A549 (cell line): ENCODE measurements at places on chromosomes 3 and 15. TPM values are rescaled to one million over a fixed set of nuclear protein-coding genes. Genes with fewer than 3 reads are reported as not detected.

The EHHADH gene
- 5.4 to 7.1 TPM (median 5.7 TPM) in 3 replicates for polyA plus RNA-seq

The CYP1A2 gene
- not detected in 3 replicates for polyA plus RNA-seq

The CA12 gene
- 122 to 129 TPM (median 126 TPM) in 3 replicates for polyA plus RNA-seq

The CCR3 gene
- polyA plus RNA-seq: not detected in 3 replicates

The FBXO40 gene
- not detected in 3 replicates for polyA plus RNA-seq

The ZNF860 gene
- 1.3 to 1.6 TPM (median 1.6 TPM) in 3 replicates for polyA plus RNA-seq

The OSBPL10 gene
- polyA plus RNA-seq: 8.8 to 9.7 TPM (median 9.2 TPM) in 3 replicates

The CGNL1 gene
- 1.4 to 1.8 TPM (median 1.6 TPM) in 3 replicates for polyA plus RNA-seq

The SLCO3A1 gene
- 15.9 to 17.6 TPM (median 16.8 TPM) in 3 replicates for polyA plus RNA-seq

The STRIT1 gene
- not detected in 3 replicates for polyA plus RNA-seq

The LMAN1L gene
- polyA plus RNA-seq: not detected in 3 replicates

- no peak for DNase-seq
These were observed 129.3 kb upstream of the UBE2E2 start for GRCh38 chr3:23073724-23074305.

DNA sequence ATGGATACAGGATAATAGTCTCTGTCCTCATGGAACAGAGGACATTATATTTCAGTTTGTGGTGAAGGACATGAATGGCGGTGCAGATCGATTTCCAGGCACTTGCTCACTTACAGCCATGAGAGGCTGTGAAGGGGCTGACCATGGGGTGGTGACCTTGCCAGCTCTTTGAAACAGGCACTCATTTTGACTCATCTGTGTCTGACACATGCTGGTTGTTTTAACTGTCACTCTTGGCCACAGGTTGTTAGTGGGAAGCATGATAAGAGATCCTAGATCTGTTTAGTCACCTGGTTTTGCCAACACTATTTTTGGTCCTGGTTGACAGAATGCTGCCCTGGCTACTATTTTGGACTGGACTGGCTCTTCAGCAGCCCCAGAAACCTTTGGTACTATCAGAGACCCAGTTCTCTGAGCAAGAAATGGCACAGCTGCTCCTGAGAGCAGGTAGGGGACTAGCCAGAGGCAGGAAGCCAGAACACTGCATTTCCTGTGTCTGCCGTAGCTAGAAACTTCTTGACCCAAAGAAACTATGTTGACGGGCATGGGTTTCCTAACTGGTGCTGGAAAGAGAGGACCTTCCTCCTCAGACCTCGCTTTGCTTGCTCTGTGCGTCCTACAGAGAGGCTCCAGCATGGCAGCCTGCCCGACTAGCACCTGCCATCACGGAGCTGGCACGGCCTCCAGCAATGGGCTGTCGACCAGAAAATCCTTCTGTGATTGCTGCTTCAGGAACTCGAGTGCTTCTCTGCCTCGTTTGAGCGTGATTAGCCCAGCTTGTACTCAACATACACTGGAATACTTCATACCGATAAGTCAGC is 6.3 kb downstream of the PXYLP1 start:
- no peak for DNase-seq

DNA sequence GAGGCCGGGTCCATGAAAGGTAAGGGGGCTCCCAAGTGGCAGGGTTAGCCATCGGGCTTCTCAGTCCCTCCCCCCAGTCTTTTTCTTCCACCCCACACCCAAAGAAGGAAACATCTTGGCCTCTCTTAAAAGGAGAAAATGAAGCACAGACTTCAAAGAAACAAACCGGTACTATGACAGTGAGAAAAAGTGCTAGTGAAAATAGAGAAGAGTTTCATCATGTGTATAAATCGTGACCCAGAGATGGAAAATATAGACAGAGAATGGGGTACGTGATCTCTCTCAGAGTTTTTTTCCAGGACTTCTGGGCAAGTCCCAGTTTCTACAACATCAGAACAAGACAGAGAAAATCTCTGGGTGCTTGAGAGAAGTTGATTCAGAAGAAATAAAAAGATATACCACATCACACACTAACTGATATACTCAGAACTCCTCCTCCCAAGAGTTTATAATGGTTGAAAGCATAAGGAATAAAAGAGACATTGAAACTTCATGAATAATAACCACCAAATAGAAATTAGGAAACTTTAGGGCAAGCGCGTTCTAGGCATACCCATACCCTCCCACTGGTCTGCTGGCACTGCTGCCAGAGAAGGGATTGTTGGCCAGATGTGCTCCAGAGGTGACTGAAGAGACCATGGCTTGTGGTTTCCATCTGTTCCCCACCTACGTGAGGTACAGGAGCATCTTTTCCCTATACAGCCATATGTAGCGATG is 318.9 kb upstream of the CHRM5 start:
- no peak for DNase-seq

DNA sequence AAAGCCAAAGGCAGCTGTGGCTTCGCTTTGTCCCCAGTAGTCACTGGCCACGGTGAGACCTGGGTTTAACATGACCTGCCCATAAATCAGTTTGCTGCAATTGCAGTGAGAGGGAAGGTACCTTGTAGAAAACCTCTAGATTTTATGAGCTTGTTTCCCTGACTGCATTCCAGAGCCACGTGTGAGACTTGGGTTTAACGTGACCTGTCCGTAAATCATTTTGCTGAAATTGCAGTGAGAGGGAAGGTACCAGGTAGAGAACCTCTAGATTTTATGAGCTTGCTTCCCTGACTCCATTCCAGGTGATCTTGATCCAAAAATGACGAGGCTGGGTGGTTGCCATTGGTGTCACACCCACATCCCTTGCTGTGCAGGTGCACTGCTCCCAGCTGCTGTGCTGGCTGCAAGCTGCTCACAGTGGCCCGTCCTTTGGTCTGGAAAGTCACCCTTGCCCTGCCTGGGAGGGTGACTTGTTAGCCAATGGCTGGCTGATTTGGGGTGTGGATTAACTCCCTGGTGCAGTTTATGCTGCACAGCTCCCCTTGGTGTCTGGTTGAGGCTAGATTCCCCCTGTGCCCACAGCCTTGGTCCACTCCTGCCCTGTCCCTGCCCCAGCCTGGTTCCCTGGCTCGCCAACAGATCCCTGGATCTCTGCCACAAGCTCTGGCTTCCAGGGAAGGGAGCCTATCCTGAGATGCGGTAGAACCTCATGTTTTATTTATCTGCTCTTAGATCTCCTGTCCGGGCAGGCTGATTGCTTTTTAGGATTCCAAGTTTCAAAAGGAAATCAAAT is 192.7 kb upstream of the CTDSPL start:
- no peak for DNase-seq

GRCh38 chr3:155991847-155992246 is 121.4 kb downstream of the GMPS start:
- DNase-seq: no peak

- DNase-seq: no peak
These were observed 245.3 kb downstream of the PDZRN3 start for GRCh38 chr3:73379465-73379864.

DNA sequence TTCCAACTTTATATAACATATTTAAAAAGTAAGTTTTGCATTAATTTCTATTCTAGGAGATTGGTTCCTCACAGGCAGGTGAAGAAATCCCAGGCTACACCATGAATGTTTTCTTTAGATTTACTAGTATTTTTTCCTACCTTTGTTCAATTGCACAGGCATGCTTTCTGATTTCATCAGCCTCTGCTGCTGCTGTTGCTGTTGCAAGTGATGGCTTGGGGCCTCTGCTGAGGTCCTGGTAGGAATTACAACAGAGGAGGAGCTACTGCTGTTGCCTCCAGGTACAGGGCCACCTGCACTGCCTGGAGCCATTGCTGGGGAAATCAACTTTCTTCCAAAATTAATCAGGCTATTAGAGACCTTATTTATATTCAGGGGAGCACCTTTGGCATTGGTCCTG is 353.3 kb downstream of the PLCL2 start:
- no peak for DNase-seq

- DNase-seq: no peak
These were observed 30.4 kb downstream of the CHRNA7 start for GRCh38 chr15:32060706-32061105.

GRCh38 chr3:173217127-173217526 is 76.1 kb upstream of the SPATA16 start:
- DNase-seq: no peak

GRCh38 chr3:15498431-15499214 is 22.9 kb downstream of the COLQ start:
- DNase-seq: no peak

GRCh38 chr3:180680097-180680430 is 775 bp upstream of the CCDC39 start:
- peak; percentile 32 for DNase-seq

DNA sequence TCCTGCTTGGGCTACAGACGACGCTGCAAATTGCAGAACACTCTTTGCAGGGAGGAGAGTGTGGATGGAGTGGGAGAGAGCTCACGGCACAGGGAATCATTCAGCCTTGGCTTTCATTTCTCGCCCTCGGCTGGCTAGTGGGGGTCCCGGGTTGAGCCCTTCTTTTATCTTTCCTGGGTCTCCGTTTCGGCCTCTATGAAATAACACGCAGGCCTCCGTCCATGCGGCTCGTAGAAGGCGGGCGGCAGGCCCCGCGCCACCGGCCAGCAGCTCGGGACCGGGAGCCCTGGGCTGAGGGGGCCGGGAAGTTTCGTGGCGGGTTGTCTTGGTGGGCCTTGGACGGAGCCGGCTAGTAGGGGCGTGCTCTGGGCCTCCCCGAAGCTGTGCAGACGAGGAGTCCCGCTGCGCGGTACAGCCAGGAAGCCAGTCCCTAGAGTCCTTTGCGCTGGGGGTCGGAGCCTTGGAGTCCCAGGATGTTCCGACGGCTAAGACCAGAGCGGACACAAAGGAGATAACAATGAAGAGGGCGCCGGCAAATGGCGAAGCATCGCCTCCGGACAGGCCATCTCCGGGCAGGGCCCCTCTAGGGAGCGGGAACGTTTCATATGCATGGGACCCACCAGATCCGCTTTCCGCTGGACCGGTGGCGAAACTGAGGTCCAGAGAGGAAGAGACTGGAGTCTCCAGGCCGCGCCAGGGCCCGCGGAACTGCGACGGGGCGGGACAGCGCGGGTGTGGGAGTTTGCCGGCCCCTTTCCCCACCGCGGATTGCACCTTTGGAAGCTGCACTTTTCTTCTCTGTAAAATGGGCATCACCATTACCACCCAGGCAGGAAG is 4.3 kb downstream of the RNU6-1 start:
- no peak for DNase-seq

DNA sequence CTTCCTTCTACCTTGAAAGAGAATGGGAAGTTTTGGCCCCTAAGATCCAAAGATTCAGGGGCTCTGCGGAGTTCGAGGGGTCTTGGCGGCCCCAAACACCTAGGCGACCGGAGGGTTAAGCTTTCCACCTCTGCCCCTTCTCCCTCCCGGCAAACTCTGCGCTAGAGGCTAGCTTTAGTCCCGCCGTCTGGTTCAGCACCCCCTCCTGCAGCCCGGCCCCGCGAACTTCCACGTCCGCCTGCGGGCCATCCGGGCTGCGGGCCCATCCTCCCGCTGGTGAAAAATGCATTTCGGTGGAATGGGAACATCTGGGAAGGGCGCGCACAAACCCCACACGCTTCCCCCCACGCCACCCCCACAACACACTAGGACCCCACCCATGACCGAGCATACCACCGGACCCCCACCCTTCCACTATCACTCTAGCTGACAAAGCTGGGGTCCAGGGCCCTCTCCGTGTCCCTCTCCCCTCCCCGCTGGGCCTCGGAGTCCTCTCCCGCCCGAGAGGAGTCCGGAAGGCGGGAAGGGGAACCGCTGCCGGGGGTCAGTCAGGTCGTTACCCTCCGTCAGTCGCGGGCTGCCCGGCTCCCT is 1.0 kb downstream of the SHOX2 start:
- DNase-seq: peak; percentile 38

DNA sequence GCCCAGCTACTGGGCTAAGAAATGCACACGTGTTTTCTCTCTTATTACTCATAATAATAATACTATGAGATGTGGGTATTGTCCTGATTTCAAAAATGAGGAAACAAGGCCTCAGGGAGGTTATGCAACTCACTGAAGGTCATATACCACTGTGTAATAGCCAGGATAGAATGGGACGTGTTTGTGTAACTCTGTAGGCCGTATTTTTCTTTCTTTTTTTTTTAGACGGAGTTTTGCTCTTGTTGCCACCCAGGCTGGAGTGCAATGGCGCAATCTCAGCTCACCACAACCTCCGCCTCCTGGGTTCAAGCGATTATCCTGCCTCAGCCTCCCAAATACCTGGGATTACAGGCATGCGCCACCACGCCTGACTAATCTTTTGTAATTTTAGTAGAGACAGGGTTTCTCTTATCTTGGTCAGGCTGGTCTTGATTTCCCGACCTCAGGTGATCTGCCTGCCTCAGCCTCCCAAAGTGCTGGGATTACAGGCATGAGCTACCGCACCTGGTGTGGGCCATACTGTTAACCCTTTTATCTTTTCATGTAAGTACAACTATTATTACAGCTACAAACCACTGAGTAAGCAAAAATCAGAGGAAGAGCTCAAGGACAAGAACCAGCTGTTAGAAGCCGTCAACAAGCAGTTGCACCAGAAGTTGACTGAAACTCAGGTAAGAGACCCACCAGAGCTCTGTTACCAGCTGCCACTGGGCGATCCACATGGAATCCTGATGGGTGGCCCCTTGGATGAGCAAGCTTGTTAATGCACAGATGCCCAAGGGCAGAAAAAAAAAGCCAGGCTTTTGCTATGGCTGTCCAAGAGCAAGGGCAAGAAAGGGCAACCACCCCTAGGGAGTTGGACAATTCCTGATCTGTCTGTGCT is 6.7 kb downstream of the KNSTRN start:
- no peak for DNase-seq

- DNase-seq: no peak
These were observed 34.6 kb downstream of the ZNF589 start for GRCh38 chr3:48275287-48276027.

GRCh38 chr3:59127071-59127470 is 77.2 kb upstream of the CFAP20DC start:
- peak; percentile 18 for DNase-seq

- no peak for DNase-seq
These were observed 30.8 kb downstream of the NRROS start for GRCh38 chr3:196670339-196670738.

- DNase-seq: no peak
These were observed 63.4 kb downstream of the ERC2 start for GRCh38 chr3:56404884-56405283.
